ENCODE measurements at places on chromosomes 6 and 20.
A peak's percentile ranks its signal among the peaks of the same experiment; 100 is the strongest.

DNA sequence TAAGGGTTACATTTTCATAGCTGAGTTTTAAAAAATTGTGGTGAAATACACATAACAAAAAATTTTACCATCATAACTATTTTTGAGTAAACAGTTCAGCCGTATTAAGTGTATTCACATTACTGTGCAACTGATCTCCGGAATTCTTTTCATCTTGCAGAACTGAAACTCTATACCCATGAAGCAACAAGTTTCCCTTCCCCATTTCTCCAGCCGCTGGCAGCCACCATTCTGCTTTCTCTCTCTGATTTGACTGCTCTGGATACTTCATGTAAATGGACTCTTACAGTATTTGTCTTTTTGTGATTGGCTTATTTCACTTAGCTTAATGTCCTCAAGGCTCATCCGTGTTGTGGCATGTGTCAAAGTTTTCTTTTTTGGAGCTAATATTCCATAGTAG lies 341.6 kb downstream of the QKI start:
- DNase-seq: no peak

DNA sequence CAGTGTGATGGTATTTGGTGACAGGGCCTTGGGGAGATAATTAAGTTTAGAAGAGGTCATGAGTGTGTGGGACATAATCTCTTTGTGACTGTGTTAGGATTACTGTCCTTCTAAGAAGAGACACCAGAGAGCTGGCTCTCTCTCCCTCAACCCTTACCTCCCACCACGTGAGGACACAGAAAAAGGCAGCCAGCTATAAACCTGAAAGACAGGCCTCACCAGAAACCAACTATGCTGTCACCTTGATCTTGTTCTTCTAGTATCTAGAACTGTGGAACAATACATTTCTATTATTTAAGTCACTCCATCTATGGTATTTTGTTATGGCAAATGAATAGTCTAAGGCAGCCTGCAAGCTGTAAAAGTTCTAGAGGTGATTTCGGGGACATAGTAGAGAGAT lies 203.7 kb downstream of the OTOR start:
- DNase-seq: no peak

DNA sequence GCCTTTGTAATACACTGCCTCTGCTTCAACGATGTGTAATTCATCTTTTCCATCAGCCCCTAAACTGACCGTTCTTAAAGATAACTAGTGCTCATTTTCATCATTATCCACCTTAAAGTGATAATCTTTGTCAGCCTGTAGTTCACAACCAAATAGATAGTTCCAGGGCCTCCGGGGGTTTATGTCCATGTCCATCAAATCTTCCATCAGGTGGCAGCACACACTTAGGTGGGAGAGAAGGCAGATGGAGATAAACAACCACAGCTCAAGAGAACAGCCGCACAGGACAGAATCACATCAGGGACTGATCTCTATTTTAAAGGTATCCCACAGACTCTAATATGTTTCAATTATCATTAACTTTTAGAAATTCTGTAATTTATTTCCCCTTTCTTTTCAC lies 90.9 kb downstream of the LMBRD1 start:
- no peak for DNase-seq

- DNase-seq: no peak
Measured at GRCh38 chr20:50772420-50773185, 22.3 kb upstream of the BCAS4 start.

DNA sequence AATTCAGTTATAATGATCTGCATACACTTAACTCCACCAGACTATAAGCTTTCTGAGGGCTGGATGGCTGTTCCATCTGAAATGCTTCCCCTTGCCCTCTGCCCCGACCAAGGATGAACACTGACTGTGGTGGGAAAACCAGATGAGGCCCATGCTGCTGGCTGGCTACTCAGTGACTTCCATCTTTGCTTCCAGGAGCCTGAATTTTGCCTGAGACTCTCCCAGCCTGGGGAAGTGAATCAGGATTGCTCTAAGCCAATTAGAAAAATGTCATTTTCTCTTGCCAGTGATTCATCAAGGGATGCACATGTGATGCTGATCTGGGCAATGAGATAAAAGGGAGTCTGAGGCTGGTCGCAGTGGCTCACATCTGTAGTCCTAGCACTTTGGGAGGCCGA lies 1.7 kb upstream of the TOMM34 start:
- no peak for DNase-seq

DNA sequence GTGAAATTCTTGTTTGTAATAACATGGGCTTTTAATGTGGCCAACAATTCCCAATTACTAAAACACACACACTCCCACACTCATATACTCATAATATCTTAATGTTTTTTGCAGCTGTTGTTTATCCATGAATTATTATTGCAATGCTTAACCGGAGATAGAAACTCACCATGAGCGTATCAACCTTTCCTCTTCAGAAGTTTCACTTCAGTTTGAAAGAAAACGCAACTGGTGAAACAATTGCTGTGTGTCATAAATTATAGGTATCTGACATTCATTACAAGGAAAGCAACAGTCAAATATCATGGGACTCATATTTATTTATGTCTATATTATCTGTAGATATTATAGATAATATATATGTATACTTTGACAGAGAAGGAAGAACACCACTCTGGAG lies 104.1 kb downstream of the HDGFL1 start:
- DNase-seq: no peak

- no peak for DNase-seq
Measured at GRCh38 chr6:143817621-143818020, 25.5 kb upstream of the LTV1 start.

DNA sequence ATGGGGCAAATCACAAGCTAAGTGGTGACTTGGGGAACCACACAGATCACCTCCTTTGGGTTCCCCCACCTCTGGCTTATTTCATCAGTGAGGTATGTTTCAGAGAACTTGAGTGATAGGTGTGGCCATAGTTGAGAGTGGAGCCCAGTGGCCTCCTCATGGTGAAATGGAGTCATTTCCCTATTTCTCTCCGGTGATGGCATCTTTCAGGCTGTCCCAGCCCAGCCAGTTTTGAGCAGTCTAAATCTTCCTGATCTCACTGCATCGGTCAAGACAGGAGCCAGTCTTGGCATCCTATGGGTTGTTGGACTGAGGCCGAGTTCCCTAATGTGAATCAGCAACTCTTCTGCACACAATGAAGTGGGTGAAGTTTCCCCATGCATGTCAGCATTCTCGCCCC lies 132.4 kb downstream of the EYA2 start:
- no peak for DNase-seq

GRCh38 chr6:155595284-155595683 lies 139.6 kb upstream of the NOX3 start:
- DNase-seq: no peak

GRCh38 chr6:139925894-139926641 lies 551.6 kb upstream of the CITED2 start:
- DNase-seq: no peak

DNA sequence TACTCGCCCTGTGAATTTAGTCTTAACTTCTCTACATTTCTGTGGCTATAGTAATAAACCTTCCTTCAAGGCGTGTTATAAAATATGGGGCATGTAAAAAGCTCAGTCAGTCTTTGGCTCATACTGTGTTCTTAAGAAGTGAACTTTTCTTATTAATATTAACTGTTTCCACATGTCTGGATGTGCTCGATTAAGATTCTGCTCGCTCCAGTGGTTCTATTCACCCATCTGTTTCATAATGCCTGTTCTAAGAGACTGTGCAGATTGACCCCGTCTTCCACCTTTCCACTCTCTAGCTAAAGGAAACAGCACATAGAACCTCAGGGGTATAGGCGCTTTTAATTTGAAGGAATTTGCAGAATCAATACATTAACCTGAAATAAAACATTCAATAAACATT lies 99.9 kb downstream of the L3MBTL3 start:
- DNase-seq: no peak

GRCh38 chr6:89501222-89501621 lies 68.3 kb downstream of the ANKRD6 start:
- DNase-seq: no peak

- peak; percentile 25 for DNase-seq
Measured at GRCh38 chr6:119079283-119079809, 882 bp upstream of the FAM184A start.

DNA sequence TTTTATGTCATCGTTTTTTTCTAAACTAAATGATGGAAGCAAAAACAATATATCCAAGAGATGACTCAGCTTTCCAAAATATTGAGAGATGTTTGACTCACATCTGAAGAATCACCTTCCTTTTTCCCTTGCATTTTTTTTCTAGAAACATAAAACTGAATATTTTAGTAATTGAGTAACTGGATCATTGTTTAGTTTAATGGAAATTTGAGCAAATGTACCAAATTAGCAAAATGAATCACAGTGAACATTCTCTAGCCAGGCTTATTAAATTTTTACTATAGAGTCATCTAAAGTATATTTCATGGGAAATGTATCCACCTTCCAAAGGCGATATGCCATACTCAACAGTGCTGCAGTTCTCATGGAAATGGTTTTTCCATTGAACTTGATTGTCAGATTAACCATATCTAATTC lies 145.5 kb downstream of the TENT5A start:
- DNase-seq: no peak

DNA sequence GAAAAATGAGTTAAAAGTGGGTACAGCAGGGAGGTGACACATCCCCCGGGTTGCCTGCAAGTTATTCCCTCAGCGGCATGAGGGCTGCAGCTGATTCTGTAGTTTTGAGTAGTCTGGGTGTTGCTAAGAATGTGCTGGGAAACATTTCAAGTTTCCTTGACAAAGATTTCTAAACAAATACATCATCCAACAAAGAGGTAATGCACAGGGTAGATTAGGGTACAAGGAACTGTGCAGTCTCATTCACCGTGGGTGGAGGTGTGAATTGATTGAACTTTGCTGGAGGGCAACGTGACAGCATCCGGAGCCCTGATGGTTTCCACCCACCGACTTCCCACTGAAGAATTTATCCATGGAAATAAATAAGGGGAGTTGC lies 21.8 kb downstream of the CASS4 start:
- no peak for DNase-seq

DNA sequence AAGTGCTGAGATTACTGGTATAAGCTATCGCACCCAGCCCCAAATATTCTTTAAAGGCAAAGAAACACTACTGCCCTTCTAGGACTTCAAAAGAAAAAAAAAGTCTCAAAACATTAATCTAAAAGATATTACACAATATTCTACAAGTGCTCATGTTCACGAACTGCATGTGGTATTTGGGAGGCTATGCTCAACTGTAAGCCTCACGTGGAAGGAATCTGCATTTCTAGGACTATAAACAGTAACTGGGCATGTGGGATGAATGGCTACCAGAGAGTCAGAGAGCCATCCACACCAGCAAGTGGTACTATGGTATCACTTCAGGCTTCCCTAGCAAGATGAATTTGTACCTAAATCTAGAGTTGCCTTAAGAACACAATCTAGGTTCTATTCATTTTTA lies 50.0 kb downstream of the FKBP5 start:
- no peak for DNase-seq

DNA sequence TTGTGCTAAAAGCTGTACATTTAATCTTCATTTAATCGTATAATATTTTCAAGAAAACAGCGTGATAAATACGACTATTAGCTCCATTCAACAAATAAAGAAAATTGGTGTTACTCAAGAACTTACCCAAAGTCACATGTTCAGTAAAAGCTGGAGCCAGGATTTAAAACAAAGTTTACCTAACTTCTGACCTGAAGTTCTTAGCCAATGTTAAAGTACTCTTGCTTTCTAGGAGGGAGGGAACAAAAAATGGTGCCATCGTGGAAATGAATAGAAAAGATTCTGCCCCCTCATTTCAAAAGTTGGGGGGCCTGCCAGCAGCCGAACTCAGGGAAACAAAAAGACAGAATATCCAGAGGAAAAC lies 395.8 kb downstream of the CD109 start:
- DNase-seq: no peak

DNA sequence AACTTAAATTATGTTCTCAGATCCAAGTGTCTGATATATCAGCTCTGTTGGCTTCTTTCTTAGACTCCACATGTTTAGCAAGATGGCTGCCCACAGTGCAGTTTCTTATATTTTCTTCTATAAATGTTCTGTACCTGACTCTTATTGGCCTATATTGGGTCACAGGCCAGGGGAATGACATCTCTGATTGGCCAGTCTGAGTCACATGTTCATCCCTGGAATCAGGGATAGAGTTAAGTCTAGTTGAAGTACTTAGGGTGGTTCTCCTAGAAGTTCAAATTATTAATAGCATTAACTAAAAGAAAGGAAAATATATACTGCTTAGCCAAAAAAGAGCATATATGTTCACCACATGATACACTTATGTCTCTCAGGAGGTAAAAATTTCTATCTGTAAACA lies 105.3 kb upstream of the SLC22A16 start:
- DNase-seq: no peak

GRCh38 chr20:3014662-3015061 lies 28.8 kb upstream of the GNRH2 start:
- peak; percentile 85 for DNase-seq

GRCh38 chr6:38871741-38872568 lies 156.8 kb downstream of the DNAH8 start:
- peak; percentile 58 for DNase-seq

DNA sequence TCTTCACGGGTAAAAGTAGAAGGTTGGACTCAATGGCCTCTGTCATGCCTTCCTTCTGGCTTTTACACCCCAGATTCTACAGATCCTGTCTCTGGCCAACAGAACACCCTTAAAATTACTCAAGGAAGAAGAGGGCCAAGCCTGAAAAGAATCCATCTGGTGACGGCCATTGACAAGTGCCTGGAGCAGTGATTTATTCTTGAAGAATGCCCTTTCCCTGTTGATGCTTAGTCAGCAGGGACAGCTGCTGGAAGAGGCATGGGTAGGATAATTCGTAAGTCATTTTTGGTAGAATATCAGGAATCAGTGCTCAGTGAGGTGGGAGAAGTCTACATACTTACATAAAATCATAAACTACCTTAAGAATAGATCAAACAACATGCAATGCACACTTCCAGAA lies 397.9 kb downstream of the SAMD5 start:
- no peak for DNase-seq

GRCh38 chr20:38725931-38726803 lies 1.9 kb downstream of the SLC32A1 start:
- DNase-seq: peak; percentile 51

GRCh38 chr6:30163090-30163917 lies at the start of gene TRIM15:
TRIM15 (plus strand) TSS chr6:30163546; CDS start chr6:30163685, 139 bp downstream.
- DNase-seq: peak; percentile 43

GRCh38 chr6:113481910-113482309 lies 375.2 kb upstream of the MARCKS start:
- DNase-seq: no peak

GRCh38 chr6:130525408-130525807 lies 159.6 kb downstream of the TMEM200A start:
- no peak for DNase-seq

- DNase-seq: no peak
Measured at GRCh38 chr20:2656471-2657117, 4.2 kb downstream of the NOP56 start.
